ENCODE measurements at places on chromosomes 1 and 21.

DNA sequence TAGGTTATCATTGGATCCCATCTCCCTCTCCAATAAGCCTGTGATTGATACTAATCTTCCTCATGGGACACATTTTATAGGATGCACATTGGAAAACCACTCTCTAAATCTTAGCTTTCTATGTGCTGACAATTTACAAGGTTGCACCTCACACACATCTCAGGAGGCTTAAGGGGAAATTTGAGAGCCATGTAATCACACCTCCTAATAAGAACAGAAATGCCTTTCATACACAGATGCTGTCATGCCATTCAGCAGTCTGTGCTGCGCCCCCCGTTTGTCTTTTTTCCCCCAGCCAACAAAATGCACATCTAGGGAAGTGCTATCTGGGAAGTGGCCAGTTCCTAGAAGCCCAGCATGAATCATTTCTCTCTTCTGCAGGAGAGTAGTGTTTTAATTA, 154.5 kb downstream of the ST6GALNAC5 start:
- no peak for DNase-seq

GRCh38 chr1:58921342-58921741, 137.5 kb upstream of the JUN start:
- DNase-seq = no peak

GRCh38 chr1:233294913-233295236, 650 bp downstream of the PCNX2 start:
- peak; percentile 91 for DNase-seq

GRCh38 chr1:94067196-94067595, 53.8 kb downstream of the ABCA4 start:
- no peak for DNase-seq

DNA sequence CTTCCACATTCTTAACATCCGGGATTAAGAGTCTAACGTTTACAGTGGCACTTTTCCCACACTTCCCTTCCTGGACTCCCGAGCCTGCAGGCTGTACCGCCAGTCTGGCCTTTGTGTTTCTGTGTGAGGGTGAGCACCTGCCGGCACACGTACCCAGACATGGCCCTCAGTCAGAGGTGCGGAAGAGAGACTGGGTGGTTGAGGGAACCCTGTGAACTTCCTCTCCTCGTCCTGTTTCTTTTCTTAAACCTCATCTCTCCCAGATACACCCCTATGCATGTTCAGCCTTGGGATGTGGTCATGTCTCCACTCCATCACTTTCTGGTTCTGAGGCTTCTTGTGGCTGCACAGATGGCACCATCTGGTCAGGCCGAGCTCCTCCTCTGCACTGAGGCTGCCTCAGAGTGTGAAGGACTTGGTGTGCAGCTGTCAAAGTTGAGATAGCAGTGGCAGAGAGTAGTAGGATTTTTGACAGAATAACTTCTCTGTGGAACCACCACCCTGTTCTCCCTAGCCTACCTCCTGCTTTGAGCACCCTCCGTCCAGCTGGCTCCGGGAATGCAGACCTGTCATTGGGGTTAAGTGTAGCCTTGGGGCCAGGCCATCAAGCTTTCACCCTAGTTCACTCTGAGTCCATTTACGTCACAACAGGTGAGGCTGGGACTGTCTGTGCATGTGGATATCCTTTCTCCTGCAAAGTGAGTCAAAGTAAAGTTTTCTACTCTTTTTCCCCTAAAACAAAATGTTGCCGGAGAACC, 31.4 kb downstream of the VASH2 start:
- DNase-seq = no peak

DNA sequence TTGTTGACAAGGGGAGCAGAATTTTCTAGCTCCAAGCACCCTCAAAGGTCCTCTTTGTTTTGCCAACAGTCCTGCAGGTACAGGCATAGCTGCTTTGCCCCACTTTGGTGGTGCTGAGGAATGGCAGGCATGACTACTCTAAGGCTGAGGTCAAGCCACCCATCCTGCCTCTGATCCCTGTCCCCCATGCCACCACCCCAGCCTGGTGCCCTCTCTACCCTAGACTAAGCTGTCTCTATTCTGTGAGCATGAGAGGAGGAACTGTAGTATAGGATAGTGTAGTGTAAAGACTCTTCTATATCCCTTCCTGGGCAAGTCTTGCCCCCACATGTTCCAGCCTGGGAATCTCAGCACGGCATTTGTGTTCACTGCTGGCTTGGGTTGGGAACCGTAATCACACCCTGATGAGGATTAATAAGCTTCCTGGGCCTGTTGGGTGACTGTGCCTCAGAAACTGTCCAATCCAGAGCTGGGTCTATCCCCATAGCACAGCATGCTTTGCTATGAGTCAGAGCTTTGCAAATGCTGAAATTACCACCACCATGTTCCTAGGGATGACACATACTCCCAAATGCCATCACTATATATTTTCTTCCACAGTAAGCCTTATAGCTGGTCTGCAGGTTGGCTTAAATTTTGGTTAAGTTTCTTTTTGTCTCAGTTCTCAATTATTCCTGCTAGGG, 105.7 kb upstream of the PPP2R5A start:
- no peak for DNase-seq

DNA sequence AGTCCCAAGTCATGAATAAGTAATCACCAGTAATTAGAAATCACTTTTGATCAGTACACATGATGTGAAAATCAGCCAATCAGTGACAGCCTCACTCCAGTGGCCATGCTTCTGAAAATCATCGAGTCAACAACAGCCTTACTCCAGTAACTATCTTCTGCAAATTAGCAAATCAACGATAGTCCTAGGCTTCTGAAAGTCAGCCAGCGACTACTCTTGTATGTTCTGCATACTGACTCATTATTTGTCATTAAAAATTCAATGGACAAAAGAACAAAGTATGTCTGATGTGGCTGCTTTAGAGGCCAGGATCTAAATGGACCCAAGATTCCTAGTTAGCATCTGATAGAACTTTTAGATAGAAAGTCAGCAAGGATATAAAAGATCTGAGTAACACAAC, 102.5 kb downstream of the GPR52 start:
- DNase-seq = no peak

DNA sequence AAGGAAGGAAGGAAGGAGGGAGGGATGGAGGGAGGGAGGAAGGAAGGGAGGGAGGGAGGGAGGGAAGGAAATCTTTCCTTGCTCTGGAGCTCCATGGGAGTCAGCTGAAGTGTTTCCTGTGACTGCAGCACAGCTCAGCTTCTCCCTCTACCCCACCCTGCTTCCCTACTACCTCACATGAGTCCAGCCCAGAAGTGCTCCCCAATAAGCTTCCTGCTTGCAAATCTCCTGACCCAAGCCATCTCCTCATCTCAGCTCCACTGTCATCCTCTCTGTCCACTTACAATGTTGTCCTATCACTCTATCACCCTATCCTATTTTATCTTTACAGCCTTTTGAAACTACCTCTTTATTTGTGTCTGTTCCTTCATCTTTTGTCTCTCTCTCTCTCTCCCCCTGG, 52.9 kb upstream of the SSBP3 start:
- no peak for DNase-seq

GRCh38 chr1:50846224-50846839, 113.7 kb downstream of the FAF1 start:
- DNase-seq = no peak

GRCh38 chr1:13498553-13498952, 15.2 kb downstream of the LRRC38 start:
- DNase-seq = peak; percentile 14

DNA sequence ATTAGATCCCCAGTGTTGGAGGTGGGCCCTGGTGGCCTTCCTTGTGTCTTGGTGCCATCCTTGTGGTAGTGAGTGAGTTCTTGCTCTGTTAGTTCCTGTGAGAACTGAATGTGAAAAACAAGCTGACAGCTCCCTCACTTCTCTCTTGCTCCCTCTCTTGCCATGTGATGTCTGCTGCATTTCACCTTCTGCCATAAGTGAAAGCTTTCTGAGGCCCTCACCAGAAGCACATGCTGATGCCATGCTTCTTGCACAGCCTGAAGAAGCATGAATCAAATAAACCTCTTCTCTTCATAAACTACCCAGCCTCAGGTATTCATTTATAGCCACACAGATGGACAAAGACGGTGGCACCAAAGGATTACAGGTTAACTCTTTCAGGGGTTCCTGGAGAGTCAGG, 166.1 kb upstream of the ETV3 start:
- DNase-seq = no peak

DNA sequence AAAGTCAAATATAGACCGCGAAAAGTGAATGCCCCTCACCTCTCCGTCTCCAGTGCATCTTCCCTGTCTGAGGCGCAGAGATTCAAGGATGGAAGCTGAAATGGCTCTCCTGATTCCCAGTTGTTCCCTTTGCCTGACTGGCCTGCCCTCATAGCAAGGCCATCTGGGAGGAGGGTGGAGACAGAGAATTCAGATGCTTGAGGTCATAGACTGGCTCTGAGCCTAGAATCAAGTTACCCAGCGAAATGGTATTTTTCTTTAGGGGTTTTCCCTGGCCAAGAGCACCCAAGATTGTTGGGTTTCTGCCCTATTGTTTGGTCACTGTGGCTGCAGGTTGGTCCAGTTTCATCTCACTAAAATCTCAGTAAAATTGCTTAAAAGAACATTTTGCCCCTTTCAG, 7.2 kb downstream of the METTL13 start:
- no peak for DNase-seq

DNA sequence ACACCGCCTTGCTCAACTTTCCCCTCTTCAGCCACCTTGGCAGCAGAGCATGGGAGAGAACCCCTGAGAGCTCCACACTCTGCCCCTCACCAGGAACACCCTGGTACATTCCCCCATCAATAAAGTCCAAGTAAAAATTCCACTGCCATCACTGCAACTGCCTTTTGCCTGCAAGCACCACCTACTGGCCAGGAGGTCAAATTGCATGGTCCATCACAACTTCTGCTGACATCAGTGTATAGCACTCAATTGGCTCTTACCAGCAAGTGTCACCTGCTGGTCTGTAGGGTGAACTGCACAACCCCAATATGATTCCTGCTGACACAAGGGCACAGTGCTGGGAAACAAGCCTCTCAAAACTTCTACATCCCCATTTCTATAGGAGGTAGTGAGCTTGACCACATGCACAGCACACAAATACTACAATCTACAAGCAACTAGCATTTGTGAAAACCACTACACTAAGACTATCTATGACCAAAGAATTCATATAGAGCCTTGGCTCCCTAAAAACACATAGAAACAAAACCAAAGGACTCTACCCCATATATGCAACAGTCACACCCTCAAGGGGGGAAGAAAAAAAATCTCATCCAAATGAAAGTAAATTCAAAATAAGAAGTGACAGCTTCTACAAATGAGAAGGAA, 69.2 kb downstream of the FASLG start:
- peak; percentile 92 for DNase-seq

DNA sequence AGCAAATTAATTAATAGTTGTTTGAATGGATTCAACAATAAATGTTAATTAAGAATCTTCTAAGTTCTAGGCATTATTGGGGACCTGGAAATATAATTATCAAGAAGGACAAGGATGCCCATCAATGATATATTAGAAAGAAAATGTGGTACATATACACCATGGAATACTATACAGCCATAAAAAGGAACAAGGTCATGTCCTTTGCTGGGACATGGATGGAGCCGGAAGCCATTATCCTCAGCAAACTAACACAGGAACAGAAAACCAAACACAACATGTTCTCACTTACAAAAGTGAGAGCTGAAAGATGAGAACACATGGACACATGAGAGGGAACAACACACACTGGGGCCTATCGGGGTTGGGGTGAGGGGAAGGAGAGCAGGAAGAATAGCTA, 141.4 kb upstream of the JUN start:
- DNase-seq = no peak

DNA sequence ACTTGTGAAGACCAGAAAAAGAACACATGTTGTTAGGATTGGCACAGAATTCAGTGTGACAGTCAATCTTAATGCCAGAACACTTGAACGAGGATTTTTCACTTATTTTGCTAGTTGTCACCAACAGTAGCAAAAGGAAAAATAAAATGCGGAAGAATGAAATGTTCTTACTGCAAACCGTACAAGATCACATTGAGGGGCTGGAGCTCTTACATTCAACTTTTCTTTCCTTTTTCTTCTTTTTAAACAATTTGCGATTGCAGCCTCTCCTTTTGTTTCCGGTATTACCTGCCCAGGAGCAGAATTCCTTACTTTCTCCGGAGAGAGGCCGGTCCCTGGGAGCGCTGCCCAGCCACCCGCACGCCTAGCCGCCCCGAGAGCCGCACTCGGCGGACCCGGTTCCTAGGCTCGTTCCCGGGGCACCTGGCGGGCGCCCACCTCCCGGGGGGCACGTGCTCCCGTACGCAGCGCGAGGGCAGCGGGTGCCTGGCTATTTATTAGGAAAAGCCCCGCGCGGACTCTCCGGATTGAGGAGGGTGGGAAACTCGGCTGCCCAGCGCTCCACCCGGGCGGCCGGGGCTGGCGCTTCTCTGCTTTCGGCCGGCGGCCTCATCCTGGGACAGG, 1.2 kb upstream of the CAMTA1 start:
- no peak for DNase-seq

DNA sequence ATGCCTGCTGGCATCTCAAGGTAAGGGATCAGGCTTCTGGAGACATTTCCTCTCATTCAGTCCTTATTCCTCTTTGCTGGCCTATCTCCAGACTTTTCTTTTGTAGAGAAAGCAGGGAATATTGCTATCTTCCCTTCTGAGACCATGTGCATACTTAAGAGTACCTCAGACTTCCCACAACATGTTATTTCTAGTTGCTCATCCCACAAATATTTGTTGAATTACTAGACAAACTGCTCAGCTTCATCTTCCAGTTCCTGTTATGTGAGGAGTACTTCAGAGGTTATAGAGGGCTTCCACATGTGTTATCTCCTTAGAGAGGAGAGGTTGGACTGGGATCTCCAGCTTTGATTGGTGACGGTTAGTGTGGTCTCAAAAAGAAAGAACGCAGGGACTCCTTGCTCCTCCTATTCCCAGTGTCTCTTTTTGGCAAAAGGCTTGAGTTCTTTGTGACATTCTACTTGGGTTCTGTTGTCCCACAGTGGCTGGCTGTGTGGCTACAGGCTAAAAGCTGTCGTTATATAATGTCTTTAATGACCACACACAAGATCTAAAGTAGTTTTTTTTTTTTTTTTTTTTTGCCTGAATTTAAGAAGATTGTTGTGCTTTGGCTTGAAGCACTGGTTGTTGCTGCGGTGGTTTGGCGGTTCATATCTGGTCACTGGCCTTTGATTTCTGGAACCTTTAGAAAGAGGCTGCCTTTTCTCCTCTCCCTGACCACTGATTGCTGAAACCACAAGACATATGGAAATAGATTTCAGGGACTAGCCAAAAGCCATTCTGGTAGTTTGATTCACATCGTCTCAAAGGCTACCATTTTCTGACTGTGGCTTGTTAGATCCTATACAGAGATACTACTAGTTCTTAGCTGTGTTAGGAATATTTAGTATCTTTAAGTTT, 78.7 kb downstream of the FGGY start:
- DNase-seq = no peak

DNA sequence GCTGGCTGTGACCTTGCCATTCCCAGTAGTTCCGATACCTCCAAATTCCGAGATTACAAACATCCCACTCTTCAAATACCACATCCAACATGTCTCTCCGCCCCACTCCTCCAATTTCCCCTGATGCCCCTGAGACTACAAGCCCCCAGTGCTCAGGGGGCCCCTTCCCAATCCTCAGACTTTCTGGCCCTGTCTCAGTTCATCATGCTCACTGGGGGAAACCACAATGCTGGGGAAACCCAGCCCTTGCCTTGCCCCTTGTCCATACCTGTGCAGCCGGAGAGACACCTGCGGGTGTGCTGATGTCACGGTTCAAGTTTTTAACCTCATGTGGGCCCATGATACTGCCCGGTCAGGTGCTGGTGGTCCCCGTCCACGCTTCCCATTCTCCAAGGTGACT, 226.6 kb downstream of the CAMTA1 start:
- no peak for DNase-seq

Measured in mesendoderm (in vitro differentiated cells).